Retina (tissue), 1 donor: ENCODE measurements at places on chromosomes 13 and 19.
A peak's percentile ranks its signal among the peaks of the same experiment; 100 is the strongest.

- DNase-seq = no peak
Observed at GRCh38 chr19:55132453-55133129, 15.2 kb upstream of the PPP1R12C start.

GRCh38 chr13:27920677-27921420 lies 1.0 kb downstream of the PDX1 start:
- DNase-seq = peak; percentile 74

GRCh38 chr19:10717054-10717355 lies 874 bp upstream of the DNM2 start:
- DNase-seq = no peak

DNA sequence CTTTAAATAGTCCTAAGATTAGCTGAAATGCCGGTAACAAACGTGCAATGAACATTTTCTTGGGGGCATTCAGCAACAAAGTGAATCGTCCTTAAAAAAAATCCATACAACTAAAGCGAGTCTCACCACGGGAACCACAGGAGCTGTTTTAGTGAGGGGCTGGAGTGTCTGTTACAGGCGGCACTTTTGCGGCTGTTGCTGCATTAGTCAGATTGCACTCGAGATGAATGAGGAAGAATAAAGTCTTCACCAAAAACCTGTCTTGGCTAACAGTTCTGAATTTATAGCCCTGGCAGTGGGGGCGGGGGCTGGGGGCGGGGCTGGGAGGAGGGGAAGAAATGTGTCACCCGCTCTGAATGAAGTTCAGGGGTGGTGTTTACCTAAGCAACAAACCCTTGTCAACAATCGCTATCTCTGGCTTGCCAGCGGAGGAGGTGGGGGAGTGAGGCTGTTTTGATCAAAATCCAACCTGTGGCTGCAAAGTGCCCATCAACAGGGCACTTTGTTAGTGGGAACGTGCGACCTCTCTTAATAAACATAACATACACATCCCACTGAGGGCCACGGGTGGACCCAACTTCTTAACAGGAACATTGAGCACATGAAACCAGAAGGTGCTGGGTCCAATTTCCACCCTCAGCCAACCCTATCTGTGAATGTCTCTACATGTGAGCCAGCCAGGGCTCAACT lies 44.5 kb downstream of the RFX2 start:
- no peak for DNase-seq

- DNase-seq = no peak
Observed at GRCh38 chr13:111483621-111483987, 163.2 kb downstream of the TEX29 start.

- no peak for DNase-seq
Observed at GRCh38 chr13:44432650-44433049, 59.0 kb downstream of the SERP2 start.

DNA sequence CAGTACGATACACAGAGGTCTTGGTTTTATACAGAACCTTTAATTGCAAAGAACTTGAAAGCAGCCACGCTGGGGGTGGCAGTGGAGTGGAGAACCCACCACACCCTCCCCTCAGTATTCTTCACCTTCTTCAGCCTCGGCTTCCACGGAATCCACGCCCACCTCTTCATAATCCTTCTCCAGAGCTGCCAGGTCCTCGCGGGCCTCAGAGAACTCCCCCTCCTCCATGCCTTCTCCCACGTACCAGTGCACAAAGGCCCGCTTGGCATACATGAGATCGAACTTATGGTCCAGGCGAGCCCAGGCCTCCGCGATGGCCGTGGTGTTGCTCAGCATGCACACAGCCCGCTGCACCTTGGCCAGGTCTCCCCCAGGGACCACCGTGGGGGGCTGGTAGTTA lies 7.9 kb downstream of the TUBA3C start:
- no peak for DNase-seq
